Upper lobe of left lung (tissue), 6 donors: ENCODE measurements at places on chromosomes 11 and 22.

DNA sequence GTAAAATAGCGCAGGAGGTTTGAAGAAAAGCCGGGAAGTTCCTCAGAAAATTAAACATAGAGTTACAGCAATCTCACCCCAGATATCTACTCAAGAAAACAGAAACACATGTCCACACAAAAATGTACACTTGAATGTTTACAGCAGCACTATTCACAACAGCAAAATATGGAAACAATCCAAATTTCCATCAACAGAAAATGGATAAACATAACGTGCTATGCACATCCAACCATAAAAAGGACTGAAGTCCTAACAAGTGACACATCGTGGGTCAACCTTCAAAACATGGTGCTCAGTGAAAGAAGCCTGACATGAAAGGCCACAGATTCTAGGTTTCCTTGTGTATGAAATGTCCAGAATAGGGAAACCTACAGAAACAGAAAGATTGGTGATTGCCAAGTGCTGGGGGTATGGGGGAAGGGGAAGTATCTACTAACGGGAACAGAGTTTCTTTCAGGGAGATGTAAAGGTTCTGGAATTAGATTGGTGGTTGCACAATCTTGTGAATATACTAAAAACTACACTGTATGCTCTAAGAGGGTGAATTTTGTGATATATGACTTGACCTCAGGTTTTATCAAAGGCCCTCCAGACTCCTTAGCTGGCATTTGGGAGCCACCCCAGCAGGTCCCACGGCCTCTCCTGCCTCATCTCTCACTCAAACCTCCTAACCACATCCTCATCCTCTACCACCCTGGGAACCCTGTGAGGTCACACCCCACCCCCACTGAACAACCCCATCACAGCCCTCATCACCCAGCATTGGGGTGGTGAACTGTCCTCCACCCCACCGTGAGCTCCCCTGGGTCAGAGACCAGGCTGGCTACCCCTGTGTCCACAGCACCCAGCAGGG lies 69.2 kb upstream of the PRR5 start:
- DNase-seq = no peak

- DNase-seq = no peak
Observed at GRCh38 chr11:77752516-77752915, 68.0 kb downstream of the RSF1 start.

DNA sequence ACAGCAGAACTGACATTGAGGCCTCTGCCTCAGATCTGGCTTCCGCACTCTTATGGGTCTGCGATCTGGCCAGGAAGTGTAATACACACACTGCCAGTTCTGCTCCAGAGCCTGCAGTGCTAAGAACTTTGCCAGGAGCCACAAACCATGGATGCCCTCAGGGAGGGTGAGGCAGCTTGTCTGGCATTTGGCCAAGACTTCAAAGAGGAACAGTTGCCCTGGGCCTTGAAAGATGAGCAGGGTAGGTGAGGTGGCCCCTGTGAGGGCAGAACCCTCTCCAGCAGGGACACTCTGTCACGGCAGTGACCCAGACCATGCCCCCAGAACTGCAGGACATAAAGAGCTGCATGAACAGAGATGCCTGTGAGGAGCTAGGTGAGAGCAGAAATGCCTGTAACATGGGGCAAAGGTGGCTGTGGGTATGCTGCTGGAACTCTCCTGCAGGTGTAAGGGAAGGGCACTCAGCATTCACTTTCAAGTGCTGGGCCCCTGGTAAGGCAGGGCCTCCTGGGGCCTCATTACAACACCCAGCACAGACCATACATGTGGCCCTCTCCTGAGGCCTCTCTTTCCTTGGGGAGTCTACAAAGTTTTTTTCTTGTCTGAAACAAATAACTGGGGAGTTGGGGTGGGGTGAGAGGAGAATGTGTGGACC lies 47.3 kb downstream of the NEU3 start:
- DNase-seq = no peak

DNA sequence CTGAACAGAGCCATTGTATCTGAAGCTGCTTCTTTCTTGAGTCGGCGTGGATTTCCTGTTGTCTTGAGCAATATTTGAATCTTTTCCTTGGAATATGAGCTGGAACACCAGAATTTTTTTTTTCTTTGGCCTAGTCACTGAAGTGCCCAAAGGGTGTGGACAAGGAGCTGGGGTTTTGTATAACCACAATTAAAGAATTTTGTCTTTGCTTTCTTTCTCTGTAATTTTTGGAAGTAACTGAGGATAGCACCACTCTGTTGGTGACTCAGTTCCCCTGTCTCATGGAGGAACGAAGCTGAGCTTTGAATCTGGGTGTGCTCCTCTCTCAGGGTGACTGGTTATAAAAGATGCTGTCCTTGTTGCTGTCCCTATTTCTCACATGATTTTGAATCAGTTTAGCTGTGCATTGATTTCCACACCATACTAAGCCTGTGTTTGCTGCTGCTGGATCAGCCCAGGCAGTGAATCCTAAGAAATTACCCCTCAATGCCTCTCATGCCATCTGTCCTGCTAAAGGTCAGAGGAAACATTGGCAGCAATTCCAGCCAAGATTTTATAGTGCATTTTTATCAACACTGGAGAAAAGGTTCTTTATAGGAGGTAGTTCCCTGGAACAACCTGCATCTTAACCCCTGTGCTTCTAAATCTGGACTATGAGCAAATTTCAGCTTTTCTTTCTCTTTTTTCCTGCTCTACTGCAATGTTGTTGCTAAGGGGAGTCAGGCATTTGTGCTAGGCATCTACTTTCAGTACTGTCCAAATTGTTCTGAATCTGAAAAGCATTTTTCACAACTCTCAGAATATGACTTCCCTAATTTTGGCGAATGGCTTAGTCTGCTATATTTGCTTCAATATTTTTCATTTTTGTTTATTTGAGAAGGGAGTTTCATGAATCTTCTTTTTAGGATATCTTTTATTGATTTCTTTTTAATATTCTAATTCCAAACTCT lies 540.8 kb downstream of the SOX6 start:
- no peak for DNase-seq

- DNase-seq = no peak
Observed at GRCh38 chr22:30891443-30891755, 77.2 kb downstream of the MORC2 start.

- no peak for DNase-seq
Observed at GRCh38 chr11:12694183-12694531, 19.9 kb downstream of the TEAD1 start.

DNA sequence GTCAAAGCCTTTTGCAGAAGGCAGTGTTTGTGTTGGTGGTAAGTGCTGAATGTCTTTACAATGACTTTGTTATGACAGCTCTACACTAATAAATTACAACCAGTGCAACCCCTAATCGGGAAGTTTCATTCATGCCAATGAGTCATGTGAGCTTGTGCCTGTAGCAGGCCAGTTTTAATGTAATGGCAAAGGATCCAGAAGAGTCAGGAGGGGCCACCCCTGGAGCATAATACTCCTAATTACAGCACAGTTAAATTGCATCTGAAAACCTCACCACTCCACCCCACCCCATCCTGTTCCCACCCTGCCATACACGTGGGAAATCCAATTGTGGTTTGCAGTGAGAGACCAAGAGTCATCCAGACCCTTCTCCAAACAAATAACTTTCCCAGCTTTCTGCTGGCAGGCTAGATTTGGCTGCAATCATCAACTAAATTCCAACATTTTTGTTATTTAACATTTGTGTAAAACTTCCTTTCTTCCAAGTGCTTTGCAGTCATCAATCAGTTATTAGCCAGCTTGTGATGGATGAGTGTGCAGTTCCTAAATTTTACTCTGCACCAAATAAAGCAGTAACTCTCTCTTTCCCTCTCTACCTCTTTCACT lies 277.3 kb upstream of the FAT3 start:
- DNase-seq = no peak

DNA sequence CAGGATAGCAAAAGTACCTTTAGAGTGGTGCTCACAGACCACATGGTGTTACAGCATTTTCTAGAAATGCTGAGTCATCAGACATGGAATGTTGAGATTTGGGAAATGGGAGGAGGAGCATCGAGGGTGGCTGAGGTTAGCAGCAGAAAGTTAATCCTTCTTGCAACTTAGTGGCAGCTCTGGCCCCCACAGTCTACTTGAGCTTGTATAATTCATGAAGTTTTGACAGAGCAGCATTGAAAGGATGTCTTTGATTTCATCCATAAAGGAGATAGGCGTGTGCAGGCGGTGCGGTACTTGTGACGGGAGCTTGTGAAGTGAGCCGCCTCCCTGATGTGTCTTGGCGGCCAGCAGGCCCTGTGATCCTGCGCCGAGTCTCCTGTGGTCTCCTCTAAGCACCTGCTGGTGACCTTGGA lies 330.5 kb downstream of the TBC1D22A start:
- DNase-seq = no peak

DNA sequence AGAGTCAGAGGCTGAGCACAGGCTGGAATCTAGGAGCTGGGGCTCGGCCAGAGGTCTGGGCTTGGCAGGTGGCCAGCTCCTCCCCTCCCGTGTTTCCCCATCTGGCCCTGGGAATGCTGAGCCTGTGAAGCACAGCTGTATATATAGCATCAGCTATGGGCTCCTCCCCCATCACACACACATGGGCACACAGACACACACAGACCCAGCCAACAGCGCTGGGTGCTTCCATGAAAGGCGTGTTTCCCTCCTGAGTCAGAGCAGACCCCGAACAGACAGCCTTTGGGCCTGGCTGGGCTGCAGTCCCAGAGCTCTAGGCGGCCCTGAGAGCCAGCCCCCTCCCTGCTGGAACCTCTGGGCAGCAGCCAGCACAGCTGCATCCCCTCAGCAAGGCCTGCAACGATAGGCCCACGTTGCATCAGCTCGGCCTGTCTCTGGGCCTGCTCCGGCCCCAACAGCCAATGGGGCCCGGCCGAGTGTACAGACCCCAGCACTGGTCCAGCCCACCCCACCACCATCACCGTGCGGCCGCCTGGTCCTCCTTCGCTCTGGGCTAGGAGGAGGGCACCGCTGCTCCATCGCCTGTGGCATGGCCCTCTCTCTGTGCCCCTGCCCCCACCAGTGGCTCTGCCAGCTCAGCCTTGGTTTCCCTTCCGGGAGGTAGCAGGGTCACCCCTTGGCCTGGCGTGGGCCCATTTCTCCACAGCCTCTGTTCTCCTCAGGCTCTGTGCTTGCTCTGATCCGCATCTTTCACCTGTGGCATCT lies 7.6 kb upstream of the SERPINH1 start:
- peak; percentile 65 for DNase-seq

DNA sequence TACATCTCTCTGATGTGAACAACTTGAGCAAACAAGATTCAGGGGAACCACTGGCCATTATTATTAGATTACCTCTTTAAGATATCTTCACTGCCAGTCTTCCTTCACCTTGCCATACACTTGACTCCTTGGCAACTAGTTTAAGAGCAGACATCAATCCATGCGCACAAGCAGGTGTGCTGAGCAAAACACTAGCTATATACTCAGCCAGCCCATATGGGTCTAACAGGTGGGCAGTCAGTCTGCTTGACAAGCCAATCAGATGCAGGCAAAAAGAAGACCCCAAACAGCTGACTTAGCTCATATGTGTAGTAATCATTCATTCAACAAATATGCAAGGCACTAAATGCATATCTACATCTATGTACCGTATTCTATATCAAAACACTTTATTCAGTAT lies 101.2 kb downstream of the SIK3 start:
- DNase-seq = no peak
